Activated naive CD4-positive, alpha-beta T cell treated with anti-CD3 and anti-CD28 coated beads, Interleukin-2, amount 10 ng/mL, durations not matched to agents 7 days and 5 days (primary cell): ENCODE measurements at places on chromosomes 2 and 18.

- DNase-seq = no peak
Measured at GRCh38 chr2:149038442-149039212, at the start of gene LYPD6B. TSS of gene LYPD6B (plus strand) at chr2:149038699. CDS start at chr2:149130949, 92,250 bp downstream.

DNA sequence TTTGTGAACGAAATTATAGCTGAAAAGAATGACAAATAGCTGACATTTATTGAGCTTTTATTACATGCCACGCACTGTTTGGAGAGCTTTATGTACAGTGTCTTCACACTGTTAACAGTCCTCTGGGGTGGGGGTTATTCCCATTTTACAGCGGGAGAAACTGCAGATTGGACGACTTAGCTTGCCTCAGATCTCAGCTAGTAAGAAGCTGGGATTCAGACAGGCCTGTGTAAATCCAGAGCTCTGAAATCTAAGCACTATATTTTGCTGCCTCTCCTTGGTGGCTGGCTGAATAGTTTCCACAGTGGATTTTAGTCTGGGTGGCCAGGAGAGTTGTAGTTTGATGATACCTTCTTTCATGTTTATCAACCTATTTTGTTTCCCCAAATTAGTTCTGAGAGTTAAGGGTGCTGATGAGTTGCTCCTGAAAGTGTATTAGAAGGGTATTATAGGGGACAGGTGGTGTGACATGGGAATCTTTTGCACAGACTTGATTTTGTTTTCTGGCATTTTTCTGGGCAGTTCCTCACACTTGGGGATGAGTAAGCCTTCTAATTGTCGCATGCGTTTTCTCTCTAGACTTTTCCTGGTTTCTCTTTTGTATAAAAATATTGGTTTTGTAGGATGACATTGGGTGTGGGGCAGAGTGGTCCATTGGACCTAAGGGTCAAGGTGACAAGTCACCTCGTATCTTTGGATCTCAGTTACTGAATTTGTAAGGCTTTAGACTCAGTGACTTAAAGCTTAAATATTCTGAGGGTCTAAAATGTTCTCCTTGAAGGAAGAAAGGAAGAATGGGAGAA, 1.5 kb downstream of the ACSL3 start:
- no peak for DNase-seq

GRCh38 chr2:227821043-227821942, 7.7 kb downstream of the CCL20 start:
- no peak for DNase-seq

GRCh38 chr2:69767034-69767433, 25.1 kb downstream of the ANXA4 start:
- DNase-seq = no peak

DNA sequence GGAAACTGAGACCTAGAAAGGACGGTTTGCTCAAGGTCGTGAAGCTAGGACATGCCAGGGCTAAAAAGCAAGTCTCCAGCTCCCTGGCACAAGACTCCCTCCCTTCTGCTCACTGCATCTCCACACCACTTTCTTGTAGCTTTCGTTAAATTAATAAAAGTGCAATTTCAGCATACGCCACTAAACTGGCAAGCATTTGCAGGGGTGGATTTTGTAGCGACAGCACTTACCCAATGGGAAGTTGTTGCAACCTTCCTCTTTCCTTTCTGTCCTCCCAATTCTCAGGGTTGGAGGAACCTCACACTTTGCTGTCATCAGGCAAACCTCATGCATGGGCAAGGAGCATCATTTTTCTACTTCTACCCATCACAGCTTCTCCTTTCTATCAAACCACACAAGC, 7.4 kb upstream of the RHOB start:
- no peak for DNase-seq

- no peak for DNase-seq
Measured at GRCh38 chr2:201952187-201952586, 81.5 kb upstream of the FZD7 start.

GRCh38 chr2:1088192-1088860, 137.7 kb downstream of the SNTG2 start:
- no peak for DNase-seq

DNA sequence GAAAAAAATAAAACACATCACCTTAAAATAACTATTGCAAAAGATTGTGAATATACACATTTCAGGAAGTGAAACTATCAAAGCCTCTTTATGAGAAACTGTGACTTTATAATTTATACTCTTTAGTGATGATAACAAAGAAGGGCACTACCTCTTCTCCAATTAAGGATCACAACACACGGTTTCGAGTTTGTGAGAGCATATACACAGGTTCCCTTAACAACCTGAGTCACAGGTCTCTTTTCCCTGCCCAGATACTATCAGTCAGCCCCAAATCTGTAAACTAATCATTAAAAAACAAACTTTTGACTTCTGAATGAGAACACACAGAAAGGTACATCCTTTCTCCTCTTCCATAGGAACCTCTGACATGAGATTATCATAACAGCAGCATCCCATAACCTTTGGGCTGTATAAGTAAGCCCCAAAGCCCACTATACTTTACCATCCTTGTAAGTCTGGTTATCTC, 44.9 kb downstream of the PTPN2 start:
- DNase-seq = no peak

DNA sequence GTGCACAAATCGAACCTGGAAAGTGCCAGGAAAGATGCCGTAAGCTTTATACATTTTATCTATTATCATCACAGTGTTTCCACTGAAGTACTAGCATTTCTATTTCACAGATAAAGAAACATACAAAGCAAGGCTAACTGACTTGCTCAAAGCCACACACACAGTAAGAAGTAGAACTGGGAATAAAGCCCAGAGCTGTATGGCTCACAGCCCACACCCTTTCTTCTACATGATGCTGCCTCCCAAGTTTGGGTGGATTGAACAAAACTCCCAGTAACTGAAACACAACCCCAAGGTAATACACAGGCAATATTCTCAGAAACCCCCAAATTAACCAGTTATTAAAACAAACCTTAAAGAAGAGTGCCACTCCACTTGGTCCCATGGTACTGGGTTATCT, 11.2 kb downstream of the SAP130 start:
- DNase-seq = no peak

DNA sequence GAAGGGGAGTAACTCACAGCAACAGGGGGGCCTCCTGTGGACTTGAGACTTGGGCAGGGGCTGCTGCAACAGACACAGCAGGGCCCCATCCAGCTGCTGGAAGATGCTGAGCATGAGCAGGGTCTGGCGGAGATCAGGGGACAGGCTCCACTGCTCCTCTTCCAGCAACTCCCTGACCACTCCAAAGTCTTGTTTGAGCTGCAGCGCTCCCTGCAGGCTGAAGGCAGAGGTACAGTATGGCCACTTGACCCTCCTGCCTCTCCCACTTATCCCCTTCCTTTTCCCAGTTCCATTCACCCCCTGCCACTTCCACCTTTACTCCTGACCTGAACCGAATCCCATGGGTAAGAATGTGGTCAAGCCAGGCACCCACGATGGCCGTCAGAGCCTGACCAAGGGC, 2.4 kb upstream of the MRPL53 start:
- no peak for DNase-seq

- no peak for DNase-seq
Measured at GRCh38 chr2:148538375-148538774, 106.2 kb upstream of the EPC2 start.

DNA sequence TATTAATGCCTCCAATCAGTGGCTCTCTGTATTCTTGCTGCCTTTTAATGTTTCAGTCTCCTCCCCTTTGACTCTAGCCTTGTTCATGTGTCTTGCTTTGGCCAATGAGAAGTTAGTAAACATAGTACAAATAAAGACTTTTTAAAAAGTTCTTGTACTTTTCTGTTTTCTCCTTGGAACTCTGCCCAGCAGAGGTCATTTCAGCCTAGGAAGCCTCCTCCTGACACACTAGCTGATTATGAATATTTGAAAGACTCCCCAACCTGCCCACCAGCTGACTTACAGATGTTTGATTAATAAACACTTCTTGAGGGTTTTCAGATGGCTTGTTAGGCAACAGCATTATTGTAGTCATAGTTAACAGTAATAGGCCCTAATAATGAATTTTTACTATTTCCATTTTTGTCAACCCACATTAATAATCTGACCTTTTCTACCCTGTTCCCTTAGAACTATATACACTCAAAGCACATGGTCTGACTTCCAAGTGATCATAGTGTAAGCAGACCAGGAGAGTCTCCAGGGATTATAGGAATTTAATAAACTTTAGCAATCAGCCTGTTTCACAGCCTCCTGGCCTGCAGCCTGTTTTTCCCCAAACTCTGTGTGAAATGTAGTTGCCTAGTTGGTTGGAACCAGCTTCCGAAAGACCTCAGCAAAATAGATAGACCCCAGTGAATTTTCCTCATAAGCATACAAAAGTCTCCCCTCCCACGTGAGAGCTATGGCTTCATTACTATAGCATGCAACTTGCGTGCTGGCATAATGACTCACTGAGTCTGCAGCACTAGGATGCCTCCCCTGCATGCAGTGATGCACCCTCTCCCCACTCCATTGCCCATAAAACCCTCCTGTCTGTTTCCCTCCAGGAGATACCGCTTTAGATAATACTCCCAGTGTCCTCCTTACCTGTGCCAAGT, 670.7 kb upstream of the ZNF804A start:
- no peak for DNase-seq

DNA sequence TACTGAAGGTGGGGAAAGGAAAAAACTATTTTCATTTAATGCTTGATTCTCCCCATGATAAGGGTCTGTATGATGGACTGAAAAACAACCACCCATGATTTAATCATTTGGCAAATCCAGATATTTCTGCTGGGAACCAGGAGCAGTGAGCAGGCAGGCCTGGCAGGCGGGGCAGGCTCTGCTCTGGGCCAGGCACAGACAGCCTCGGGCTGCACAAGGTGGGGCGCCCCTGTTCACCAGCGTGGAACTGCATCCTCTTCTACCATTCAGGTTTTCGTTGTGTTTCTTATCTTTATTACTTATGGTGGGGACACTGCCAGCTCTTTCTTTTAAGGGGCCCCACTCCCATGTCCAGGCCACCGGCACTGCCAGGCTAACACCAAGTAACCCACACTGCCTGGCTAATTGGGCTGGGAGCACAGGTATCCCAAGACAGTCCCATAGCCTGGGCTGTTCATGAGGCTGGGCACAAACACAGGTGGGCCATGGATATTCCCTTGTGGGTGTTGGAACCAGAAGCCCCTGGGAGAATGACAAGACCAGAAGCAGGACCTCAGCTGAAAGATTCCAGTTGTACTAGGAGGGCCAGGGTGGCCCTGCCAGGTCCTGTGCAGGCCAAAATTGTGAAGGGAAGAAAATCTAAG, 57.1 kb upstream of the RALBP1 start:
- DNase-seq = no peak
